ENCODE measurements at places on chromosomes 6 and 20. TPM values are rescaled to one million over a fixed set of nuclear protein-coding genes. Genes with fewer than 3 reads are reported as not detected.

GRCh38 chr20:20411836-20412235 is 43.9 kb downstream of the INSM1 start:
- no peak for DNase-seq

DNA sequence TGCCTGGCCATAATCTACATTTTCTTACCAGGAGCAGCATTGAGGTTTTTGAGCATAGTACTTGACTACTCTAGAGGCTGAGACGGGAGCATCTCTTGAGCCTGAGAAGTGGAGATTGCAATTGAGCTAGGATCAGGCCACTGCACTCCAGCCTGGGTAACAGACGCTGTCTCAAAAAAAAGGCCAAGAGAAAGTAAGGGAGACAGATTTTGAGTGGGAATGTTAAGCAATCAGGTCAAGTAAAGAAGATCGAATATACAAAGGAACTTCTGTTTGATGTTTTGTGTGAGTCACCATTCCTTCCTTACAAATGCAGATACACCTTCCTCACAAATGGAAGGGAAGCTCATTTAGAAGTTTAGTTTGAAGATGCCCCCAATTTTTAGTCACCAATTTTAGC is 4.4 kb downstream of the PNRC1 start:
- DNase-seq, result peak; percentile 19

- no peak for DNase-seq
Observed at GRCh38 chr6:128696691-128697689, 176.6 kb upstream of the PTPRK start.

DNA sequence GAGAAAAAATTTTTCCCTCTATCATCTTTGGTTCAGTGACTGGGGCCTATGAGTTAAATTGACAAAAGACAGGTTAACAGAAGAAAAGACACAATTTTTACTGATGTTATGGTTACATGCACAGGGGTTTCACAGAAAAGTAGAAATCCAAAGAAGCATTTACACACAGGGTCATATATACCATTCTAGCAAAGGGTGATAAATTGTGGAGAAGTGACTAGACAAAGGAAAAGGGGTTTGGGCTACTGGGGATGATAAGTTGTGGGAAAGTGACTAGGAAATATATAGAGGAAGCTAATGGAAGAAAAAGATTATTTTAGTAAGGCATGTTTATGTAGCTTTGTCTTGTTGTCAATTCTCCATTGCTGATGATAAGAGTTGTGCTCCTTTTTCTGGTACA is 276.7 kb upstream of the JARID2 start:
- DNase-seq, result no peak

DNA sequence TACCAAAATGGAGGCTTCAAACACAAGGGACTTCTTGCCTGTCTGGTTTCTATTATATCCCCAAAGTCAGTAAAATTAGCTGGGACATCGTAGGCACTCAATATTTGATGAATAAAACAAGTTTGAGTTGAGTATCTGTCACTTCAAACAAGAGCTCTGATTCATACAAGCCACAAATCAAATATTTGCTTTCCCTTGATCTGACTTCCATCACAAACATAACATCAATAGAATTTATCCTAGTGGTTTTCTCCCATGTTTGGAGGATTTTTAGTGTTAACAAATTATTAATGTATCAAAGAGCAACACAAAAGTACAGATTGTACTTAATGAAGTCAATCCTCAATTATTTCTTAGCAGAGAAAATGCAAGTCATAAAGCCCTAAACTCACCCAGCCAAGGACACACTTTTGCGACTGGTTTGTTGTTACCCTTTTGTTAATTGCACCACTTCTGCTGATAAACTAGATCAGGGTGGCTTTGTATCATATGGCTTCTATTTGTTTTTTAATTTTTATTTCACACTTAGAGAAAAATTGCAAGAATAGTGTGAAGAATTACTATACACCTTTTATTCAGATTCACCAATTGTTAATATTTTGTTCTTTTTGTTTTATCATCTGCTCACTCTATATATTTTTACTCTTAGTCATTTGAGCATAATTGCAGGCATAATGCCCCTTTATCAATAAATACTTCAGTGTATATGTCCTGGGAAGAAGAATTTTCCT is 117.4 kb upstream of the PRDM1 start:
- DNase-seq, result no peak

GRCh38 chr6:43302126-43302525 is 4.1 kb downstream of the SLC22A7 start:
- no peak for DNase-seq

DNA sequence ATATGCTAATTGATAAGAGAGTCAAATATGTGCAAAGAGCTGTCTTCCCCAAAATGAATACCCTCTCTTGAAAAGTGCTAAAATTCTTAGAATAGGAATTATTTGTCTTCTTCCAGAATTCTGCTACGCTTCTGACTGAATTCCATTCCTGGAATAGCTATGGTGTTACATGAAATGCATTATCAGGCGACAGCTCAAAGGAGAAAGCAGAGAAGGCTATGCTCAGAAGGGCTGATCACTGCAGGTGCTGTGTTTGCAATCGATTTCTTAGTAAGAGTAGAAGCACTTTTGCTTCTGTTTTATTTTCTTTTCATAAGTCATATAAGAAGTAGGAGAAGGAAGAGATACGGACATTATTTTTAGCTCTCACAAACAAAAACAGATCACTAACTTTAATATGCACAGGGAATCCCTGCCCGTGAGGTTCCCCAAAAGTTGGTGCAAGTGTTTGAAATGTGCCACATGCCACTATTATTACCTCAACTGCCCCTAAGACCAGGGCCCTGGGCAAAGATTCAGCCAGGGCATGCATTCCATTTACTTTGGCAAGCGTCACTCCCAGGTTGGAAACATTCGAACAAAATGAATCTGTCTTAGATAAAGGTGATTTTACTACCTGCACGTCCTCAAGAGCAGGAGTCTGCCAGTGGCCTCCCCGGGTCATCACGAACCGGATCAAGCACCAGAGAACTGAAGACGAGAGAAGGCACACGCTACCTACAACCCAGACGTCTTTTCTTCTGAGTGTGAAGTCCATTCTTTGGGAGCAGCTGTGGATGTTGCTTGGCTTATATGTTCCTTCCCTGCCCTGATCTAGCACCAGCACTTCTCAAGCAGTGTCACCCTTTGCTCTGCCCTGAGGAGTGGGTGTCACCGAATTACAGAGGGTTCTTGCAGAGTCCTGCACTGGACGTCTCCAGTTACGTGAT is 7.2 kb downstream of the MYLK4 start:
- DNase-seq, result no peak

DNA sequence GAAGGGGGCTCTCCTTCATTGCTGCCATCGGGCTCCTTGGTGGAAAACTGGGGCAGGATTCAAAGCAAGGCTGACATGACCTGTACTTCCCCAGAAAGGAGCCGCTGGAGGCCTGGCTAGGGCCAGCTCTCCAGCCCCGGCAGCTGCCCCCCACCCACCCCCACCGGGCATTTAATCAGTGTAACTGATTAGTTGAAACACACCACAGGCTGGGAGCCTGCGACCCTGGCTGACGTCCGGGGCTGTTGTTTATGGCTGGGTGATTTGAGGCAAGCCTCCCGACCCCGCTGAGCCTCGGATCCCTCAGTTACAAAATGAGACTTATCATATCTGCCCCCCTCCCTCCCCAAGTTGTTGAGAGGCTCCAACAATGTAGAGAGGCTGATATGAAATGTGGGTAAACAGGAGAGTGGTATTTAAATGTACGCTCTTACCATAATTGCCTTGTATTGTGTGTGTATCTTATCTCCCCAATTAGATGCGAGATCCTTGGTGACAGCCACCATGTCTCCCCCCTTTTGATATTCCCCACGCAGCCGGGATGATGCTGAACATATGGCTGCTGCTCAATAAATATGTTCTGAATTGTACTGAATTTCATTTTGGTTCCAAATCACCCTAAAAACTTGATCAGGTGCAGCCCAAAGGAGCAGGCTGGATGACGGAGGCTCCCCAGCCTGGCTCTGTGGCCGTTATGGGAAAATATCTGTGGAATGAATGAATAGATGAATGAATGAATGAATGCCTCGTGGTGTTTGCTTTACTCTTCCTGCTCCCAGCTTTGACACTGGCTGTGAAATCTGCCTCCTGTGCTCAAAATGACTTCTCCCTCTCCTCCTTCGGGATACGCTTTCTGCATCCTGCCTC is 31.8 kb upstream of the APCDD1L start:
- no peak for DNase-seq

Gene DDX43
- 1.2 TPM for total RNA-seq

Measured in natural killer cell (primary cell).